Activated CD4-positive, alpha-beta T cell treated with anti-CD3 and anti-CD28 coated beads for 1 hour (primary cell): ENCODE measurements at places on chromosomes 4 and X.

DNA sequence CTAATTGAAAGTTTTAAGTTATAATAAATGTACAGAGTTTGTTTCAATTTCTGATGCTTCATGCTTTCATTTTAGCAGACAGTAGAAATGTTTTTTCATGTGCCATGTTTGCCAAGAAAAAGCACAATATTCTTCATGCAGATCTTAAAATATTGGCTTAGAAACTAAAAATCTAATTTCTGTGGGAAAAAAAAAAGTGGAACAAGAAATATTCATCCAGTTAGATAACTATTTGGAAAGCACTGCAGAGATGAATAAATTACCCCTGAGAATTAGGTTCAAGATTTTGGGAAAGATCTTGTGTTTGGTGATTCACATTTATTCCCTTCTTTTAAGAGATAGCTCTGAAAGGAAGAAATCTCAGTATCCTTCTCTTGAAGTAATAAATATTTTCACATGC, 912.5 kb downstream of the C4orf33 start:
- DNase-seq, result no peak

DNA sequence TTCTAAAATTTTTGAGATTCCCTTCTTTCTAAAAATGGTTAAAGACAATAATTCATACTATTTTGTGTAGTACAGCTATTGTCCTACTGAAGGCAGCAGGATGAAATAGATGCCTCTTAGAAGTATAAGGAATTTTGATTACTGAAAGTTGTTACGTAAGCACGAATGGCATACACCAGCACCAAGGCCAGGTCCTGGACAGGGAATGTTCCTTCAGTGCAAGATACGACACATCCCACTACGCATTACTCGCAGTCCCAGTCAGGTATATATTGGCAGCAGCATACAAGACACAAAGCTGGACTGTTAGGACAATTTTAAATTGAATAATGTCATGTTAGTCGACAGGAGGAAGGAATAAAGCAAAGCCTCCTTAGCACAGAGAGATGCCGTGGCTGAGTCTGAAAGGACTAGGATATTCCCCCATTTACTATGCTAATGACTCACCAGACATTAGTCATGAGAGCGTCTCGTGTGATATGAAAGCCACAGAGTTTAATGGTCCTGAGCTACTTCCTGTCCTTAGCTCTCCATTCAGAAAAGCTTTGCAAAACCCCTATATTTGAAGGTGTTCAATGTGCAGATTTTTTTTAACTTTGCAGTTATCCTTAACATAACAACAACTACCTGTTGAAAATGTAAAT, 504.3 kb downstream of the FAM133A start:
- DNase-seq, result no peak

DNA sequence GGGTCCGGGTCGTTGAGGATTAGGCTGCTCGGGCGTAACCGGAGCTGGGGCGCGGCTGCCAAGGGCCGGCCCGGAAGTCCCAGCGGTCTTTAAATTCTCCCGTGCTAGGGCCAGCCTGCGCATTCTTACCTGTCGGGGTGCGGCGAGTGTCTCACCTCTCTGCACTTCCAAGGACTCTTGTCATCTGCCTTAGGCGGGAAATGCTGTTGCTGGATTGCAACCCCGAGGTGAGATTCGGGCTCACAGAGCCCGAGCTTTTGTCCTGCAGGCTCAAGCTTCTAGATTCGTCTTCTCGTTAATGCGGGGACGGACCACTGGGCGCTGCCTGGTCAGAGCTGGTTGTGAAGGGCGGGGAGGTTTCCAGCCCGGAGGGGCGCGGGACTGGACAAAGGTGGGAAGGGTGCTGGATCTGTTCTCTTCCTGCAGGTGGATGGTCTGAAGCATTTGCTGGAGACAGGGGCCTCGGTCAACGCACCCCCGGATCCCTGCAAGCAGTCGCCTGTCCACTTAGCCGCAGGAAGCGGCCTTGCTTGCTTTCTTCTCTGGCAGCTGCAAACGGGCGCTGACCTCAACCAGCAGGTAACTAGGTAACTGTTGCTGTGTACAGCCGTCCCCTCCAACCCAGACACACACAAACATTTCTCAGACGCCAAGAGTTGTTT, at the start of gene ANKRD37:
TSS of gene ANKRD37 (plus strand) at position 118 of the 662 bp plus-strand sequence. CDS start at position 201, 83 bp downstream.
- no peak for DNase-seq

DNA sequence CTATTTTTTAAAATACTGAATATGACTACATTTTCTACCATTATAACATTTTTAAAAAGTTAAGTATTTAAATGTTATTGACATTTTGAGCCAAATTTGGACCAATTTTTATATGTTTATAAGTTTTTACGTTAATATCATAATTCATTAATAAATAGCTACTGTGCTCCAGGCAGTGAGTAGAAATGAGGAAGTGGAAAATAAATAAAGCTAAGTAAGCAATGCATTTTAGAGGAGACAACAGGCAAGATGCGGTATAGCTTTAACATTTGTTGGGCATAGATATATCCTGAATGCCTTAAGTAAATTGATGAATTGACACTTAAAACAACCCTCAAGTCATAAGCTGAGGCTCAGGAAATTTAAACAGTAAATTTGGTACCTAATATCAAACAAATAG, 474.8 kb downstream of the PCDH10 start:
- DNase-seq, result no peak

DNA sequence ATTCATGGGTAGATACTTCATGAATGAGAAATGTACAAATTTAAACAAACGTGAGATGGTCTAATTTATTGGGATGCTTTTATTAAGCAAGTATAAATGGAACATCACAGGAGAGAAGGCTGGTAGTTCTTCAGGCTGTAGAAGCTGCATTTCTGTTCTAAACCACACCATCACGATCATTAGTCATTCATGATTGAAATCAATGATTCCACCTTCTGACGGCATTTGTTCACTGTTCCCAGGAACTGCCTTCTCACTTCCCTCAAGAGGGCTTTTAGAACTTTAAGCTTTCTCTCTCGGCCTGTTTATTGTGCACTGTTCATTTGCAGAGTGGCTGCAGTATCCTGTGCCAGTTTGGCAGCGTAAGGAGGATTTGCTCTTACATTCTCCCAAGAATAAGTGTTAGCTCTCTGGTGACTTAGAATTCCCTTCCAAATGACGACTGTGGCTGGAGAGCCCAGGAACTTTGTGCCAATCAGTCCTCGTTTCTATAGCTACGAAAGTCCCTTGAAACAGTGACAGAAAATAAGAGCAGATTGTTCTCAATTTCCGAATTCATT, 54.7 kb downstream of the MFAP3L start:
- no peak for DNase-seq

GRCh38 chrX:1673337-1673736, 58.5 kb downstream of the ASMT start:
- no peak for DNase-seq

- DNase-seq, result no peak
Measured at GRCh38 chr4:56906489-56907393, 959 bp upstream of the REST start.

- no peak for DNase-seq
Measured at GRCh38 chrX:83509254-83509801, 1.2 kb downstream of the POU3F4 start.

- DNase-seq, result no peak
Measured at GRCh38 chr4:19038231-19038630, 1016.7 kb upstream of the LCORL start.

- no peak for DNase-seq
Measured at GRCh38 chr4:186717556-186717955, 6.1 kb downstream of the FAT1 start.

DNA sequence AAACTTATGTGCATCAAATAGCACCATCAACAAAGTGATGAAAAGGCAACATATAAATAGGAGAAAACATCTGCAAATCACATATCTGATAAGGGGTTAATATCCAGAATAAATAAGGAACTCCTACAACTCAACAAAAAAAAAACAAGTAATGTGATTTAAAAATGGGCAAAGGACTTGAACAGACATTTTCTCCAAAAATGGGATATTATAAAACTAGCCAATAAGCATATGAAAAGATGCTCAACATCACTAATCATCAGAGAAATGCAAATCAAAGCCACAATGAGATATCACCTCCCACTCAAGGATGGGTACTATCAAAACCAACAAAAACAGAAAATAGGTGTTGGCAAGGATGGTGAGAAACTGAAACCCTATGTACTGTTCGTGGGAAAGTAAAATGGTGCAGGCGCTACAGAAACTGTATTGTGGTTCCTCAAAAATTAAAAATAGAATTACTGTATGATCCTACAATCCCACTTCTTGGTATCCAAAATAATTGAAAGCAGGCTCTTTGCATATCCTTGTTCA, 2.4 kb downstream of the DNAJB14 start:
- DNase-seq, result no peak

GRCh38 chr4:175818406-175818805, 6.3 kb upstream of the GPM6A start:
- DNase-seq, result no peak

DNA sequence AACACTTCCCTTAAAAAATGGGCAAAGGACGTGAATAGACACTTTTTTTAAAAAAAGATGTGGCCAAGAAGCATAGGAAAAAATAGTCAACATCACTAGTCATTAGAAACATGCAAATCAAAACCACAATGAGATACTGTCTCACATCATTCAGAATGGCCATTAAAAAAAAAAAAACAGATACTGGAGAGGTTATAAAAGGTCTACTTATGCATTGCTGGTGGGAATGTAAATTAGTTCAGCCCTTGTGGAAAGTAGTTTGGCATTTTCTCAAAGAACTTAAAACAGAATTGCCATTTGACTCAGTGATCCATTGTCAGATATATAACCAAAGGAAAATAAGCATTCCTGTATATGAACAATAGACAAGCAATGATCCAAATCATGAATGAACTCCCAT, 352.8 kb upstream of the EPHA5 start:
- DNase-seq, result no peak

DNA sequence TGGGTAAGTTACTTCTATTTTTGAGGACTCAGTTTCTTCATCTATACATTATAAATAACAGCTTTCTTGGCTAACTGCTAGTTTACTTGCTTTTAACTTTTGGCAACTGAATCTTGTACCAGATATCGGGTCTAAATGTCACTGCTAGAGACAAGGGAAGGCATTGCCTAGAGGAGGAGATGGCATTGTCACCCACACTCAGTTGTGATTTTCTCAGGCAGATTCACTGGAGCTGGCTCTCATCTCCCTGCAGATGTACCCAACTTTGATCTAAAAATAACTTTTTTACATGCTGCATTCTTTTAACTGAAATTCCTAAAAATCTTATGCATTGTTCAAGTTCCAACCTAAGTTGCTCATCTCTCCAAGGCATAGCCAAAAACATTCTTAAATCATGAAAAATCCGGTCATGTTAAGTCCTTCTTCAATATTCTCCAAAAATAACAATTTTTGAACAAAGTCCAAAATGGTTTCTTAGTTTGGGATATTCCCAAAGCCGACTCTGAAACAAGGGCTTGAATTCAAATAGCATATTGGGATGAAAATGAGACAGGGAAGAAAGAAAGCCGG, 469.0 kb upstream of the BOD1L1 start:
- no peak for DNase-seq
